GM10248 (cell line): ENCODE measurements at places on chromosomes 13 and 19.

- DNase-seq, result no peak
Observed at GRCh38 chr13:75220238-75220542, 261.8 kb downstream of the TBC1D4 start.

GRCh38 chr13:100338275-100338674, 249.4 kb downstream of the PCCA start:
- DNase-seq, result no peak

- no peak for DNase-seq
Observed at GRCh38 chr19:43763473-43763939, 8.7 kb upstream of the SMG9 start.

GRCh38 chr19:33527125-33527524, 5.5 kb upstream of the PEPD start:
- no peak for DNase-seq

DNA sequence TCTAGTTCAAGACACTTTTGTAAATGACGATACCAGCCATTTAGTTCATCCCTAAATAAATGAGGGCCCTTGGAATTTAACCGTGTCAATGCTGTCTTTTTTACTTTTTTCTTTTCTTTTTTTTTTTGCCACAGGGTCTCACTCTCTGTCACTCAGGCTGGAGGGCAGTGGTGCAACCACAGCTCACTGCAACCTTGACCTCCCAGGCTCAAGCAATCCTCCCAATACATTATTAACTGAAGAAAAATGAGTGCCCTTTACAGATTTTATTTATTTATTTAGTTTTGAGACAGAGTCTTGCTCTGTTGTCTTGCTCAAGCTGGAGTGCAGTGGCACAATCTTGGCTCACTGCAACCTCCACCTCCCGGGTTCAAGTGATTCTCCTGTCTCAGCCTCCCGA, 2.9 kb upstream of the MED4 start:
- no peak for DNase-seq

GRCh38 chr19:54421169-54421516, 5.9 kb downstream of the TTYH1 start:
- DNase-seq, result no peak

DNA sequence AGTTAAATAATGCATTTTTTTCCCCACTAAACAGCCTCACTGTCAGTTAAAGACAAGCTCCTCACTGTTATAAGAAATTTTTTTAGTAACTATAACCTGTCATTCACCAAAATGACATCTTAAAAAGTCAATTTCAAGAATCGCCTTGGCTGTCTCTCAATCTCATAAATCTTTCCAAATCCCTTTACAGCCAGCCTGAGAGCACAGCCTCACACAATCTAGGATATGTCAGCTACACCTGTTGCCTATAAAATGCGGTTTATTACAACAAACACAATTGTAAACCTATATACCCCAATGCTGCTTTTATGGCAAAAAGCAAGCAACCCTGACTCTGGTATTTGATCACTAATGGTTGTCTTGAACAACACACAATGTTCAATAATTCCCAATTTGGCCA, 29.5 kb upstream of the FNDC3A start:
- no peak for DNase-seq

DNA sequence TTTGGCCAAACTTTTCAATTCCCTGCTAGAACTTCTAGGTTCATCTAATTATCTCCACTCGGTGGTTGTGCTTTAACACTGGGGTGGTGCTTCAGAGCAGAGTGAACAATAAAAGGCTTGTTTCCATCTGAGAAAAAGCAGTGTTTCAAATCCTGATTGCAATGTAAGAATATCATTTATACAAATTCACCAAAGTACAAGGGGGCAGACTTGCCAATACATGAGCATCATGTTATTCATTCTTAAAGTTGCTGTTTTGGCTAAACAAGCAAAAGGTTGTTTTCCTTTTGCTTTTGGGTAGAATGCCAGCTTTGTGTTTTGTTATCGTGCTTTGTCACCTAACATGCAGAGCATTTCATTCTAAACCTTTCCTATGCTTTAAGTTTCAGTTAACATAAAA, 78.5 kb upstream of the UBAC2 start:
- no peak for DNase-seq

DNA sequence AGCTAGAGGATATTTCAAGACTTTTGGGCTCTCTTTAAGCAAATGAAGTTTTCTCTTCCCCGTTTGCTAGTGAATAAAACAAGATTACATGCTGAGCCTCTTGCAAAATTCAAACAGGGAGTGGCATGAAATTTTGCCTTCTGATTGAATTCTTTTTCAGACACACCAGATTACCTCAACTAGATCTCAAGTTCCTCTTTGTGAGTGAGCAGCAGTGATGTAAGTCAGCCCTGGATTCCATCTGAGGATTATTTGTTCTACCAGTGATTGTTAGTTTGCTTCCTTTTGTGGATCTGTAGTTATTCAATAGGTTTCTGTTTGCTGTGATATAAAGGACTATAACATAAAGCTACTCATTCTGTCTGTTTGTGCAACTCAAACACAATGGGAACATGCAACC, 407.7 kb downstream of the LMO7 start:
- DNase-seq, result no peak

DNA sequence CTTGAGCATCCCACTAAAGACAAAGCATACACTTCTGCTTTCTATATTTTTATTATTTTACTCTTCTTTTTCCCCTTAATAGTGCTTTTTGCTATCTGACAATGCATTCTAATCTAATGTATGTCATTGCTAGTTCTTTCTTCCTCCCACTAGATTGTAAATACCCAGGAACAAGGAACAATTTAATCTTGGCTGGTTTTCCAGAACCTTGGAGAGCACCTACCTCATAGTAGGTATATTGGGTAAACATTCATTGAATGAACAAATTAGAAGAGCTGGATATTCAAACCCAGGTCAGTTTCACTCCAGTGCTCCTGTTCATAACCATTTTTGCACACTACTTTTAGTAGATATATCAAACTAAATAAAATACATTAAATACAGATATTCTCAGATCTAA, 1617.6 kb upstream of the SLC10A2 start:
- DNase-seq, result no peak

GRCh38 chr19:10871711-10872545, 575 bp downstream of the CARM1 start:
- no peak for DNase-seq

- DNase-seq, result no peak
Observed at GRCh38 chr13:107969546-107969945, 245.8 kb downstream of the LIG4 start.

DNA sequence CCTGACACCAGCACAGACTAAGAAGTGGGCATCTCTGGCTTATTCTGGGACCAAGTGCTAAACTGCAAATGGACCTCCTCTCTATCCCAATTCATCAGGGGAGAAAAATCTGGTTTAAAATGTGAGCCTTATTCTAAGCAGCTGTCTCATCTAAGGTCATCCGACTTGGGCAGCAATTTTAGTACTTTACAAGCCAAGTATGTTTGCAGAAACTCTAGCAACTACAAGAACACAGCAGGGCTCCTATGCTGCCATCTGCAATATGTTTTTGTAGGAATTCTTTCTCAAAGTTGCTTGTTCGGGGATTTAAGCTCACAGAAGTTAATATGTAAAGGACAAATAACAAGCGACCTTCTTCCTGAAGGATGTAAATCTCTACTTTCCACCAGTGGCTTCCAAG, 113.1 kb downstream of the FOXO1 start:
- no peak for DNase-seq
